ENCODE measurements at places on chromosomes 12 and 14.
A peak's percentile ranks its signal among the peaks of the same experiment; 100 is the strongest.

- no peak for DNase-seq
Measured at GRCh38 chr12:75943730-75944096, 87.9 kb downstream of the PHLDA1 start.

DNA sequence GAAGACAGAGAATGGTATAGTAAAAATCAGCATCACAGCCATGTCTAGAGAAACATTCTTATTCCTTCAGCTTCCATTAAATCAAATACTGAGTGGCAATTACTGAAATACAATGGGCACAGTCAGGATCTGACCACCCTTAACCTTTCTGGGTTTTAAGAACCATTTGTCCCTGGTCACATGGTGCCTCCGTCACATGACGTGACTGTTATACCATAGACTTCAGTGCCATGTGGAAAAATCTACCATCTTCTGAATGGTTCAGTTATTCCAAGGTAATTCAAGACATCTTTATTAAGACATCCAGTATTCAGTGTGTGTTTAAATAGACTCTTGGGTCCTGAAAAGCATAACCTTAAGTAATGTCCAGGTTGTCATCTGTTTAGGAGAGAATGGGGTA is 553.1 kb upstream of the FLRT2 start:
- DNase-seq, result no peak

- DNase-seq, result no peak
Measured at GRCh38 chr12:104740668-104741067, 217.4 kb downstream of the SLC41A2 start.

- no peak for DNase-seq
Measured at GRCh38 chr14:106551265-106551664, 1024.9 kb downstream of the TMEM121 start.

DNA sequence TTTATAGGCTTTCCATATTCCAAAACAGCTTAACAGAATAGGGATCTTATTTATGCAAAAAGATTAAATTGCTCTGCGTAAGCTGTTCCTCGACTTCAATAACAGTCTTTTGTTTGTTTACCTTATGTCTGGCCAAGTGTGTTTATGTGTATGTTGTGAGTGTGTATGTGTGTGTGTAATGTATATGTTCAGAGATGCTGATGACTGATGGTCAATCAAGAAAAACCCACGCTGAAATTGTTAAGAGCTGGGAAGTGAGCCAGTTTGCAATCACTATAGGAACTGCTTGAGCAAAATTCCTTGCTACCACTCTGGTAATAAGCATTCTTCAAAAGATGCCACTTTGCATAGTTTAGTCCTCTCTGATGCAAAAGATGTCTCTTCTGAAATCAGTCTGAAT is 59.6 kb downstream of the PRKD1 start:
- DNase-seq, result peak; percentile 20

DNA sequence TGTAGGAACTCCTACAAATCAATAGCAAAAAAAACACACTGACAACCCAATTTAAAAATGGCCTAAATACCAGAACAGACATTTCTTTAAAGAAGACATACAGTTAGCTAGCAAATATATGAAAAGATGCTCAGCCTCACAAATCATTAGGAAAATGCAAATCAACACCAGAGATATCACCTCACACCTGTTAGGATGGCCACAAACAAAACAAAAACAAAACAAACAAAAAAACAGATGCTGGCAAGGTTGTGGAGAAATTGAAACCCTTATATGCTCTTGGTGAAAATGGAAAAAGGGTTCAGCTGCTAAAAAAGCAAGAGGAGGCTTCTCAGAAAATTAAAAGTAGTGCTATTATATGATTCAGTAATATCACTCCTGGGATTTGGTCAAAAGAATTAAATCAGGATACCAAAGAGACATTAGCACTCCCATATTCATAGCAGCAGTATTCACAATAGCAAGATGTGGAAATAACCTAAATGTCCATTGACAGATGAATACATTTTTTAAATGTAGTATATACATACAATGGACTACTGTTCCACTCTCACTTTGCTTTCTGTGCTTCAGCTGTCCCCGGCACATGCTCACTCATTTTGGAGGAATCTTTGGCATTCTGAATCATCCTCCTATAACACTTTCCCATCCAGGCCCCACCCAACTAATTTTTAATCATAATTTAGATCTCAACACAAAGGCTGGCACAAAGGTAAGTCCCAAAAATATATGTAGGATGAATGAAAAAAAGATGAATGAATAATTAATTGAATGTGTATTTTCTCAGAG is 99.1 kb downstream of the SYT1 start:
- DNase-seq, result no peak

DNA sequence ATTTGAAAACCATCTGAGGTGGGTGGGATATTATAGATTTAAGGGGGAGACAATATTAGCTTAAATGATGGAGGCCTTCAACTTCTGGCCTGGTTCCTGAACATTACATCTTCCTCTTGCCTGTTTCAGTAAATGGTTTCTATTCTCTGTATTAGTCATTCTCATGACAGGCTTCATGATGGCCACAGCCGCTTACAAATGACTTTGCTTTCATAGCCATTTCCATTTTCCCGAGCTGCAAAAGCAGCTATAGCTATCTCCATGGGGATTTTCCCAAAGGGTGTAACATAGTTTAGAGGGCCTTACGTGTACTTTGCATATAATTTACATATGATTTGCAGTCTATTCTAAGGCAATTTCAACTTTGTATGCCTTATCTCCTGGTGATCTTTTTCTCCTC is 121.8 kb downstream of the NRXN3 start:
- no peak for DNase-seq

DNA sequence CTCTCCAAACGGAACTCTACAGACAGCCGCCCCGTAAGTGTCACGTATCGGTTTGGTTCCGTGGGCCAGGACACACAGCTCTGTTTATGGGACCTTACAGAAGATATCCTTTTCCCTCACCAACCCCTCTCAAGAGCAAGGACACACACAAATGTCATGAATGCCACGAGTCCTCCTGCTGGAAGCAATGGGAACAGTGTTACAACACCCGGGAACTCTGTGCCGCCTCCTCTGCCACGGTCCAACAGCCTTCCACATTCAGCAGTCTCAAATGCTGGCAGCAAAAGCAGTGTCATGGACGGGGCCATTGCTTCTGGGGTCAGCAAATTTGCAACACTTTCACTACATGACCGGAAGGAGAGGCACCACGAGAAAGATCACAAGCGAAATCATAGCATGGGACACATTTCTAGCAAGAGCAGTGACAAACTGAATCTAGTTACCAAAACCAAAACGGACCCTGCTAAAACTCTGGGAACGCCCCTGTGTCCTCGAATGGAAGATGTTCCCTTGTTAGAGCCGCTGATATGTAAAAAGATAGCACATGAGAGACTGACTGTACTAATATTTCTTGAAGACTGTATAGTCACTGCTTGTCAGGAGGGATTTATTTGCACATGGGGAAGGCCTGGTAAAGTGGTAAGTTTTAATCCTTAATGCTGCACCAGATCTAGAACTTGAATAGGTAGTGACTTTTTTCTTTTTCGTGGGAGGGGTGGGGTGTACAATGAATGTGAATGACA is 69.7 kb downstream of the WDR20 start:
- DNase-seq, result no peak

DNA sequence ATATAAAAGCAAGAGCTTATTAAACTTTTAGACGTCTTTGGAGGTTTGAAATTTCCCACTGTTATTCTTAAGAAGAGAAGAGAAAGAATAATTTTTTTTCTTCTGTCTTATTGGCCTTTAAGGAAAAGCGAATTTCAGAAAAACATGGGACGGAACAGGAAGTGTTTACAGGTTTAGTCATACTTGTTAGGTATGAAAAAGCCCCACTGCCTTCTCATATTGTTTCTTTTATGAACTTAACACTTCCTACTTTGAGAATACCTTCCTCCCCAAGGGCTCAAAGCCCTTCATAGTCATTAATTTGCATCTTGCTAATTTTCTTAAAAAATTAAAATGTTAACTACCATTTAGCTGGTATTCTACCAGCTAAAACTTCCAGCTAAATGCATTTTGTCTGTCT is 82.0 kb downstream of the ETV6 start:
- DNase-seq, result no peak

- DNase-seq, result peak; percentile 47
Measured at GRCh38 chr12:120067084-120067869, 49.3 kb downstream of the RAB35 start.

DNA sequence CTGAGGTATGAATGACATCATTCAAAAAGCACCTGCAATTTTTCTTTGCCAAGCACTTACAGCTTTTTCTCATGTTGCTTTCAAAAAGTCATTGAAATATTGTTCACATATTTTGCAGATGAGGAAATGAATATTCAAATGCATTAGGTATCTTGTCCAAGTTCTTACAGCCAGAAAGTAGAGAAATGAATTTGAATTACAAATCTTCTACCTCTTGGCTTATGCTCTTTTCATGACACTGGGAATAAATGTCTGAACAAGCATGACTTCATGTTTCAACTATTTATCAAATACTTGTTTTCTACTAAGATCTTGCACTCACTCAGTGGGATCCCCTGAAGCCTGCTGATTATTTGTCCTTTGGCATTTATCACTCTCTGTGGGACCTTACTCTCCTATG is 267.2 kb upstream of the BTG1 start:
- DNase-seq, result no peak

DNA sequence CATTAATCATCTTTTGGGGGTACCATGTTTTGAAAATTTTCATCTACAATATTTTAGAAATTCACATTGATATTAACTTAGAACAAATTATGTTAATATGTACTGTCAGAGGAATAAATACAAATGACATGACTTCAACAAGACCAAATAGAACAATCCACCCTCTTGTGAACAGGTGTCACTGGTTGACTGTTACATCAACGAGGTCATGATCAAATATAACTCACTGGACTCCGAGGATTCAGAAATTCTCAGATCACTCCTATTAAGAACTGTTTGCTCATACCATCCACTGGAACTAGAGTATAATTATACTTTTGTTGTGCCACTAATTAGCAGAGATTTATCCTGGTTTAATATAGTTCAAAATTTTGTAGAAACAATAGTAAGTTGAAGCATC is 318.8 kb downstream of the PRKD1 start:
- no peak for DNase-seq
